ENCODE measurements at places on chromosomes 1 and 21.

GRCh38 chr1:205446828-205447227 lies 9.0 kb downstream of the BLACAT1 start:
- DNase-seq = no peak

DNA sequence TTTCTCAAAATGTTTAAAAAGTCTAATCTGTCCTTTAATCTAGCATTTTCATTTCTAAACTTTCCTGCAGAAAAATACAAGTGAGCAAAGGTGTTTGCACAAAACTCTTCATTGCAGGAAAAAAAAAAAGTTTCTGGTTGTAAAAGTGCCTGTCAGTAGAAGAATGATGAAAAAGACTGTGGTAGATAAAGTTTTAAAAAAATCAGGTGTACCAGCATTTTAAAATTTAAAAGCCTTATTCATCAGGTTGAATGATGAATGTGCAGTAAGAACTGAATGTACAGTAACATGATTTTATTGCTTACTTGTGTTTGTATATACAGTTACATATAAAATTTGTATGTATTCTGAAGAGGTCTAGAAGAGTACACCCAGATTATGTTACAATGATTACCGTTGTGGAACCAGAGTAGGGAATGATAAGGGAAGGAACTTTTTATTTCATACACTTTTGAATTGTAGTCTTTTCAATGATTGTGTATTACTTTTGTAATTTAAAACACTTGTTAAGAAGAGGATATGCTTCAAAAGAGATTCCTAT lies 54.0 kb downstream of the FNBP1L start:
- DNase-seq = no peak

DNA sequence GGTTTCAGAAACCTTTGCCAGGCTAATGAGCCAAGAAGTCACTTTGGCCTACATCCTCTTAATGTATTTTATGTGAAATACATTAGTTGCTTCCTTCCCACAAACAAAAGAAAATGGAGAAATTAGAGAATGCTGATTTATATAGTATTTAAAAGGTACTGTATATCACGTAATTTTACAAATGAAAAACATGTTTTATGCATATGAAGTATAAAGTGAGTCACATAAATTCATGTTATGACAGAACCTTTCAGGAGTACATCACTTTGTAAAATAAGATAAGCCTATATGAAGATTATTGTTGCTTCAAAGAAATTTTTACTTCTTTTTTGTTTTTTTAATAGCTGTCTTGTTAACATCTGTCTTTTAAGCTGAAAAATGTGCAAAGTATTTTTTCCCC lies 4.6 kb downstream of the DR1 start:
- no peak for DNase-seq

DNA sequence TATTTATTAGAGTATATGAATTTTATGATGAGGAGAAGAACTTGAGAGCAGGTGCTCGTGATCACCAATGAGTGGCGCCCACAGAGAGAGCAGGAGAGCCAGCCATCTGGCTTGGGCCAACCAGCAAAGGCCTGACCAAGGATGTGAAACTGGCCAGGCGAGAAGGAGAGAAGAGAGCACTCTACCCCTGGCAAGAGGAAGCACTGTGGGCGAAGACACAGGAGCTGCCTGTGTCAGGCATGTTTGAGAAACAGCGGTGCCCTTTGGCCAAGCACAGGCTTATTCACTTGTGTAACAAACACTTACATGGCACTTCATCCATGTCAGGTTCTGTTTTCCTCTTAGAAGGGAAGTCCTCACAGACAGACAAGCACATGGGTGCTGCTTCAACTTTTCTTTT lies 4.2 kb upstream of the SIPA1L2 start:
- peak; percentile 56 for DNase-seq

GRCh38 chr21:15121655-15122120 lies 56.9 kb upstream of the NRIP1 start:
- peak; percentile 83 for DNase-seq

- DNase-seq = no peak
These were observed 131.0 kb downstream of the CTH start for GRCh38 chr1:70542030-70542429.

DNA sequence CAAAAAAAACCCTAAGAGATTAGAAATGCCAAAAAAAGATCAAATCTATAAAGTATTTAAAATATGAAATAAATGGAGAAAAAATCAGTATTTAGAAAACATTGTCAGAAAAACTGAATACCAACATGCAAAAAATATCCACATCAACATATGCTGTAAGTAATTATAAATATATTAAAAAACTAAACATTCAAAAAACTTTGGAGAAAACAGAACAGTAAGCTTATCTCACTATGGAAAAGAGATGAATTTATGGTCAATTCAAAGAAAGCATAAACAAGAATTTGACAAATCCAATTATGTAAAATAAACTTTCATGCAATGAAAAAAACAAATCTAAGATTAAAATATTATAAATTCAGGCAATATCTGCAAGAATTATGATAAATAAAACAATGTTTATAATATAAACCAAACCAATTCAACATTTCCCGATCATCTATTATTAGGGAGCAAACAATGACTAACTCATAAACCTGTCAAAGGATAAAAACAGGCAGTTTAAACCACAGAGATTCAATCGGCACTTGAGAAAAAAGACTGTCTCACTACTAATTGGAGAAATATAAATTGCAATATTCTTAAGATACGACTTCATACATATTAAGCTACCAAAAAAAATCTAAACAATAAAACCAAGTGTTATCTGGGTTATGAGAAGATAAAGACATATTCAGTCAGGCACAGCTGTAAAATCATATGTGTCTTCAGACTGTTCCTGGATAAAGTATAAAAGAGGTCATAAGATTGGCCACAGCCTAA lies 21.8 kb downstream of the EYA3 start:
- DNase-seq = no peak

DNA sequence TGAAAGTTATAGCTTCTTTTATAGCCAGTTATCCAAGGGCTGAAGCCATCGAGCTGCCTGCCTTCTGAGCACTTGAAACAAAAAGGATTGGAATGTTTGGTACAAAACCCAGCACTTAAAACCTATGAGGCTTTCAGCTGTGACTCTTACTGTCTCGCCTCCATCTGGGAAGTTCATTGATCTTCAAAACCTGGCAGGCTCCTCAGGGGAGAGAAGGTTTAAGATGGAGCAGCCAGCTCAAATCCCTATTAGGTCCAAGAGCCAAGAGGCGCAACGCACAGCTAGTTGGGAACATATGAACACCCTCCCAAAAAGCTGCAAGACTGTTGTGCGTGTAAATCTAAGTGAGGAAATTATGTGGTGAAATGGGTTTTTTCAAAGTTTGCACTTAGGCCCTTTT lies 33.4 kb downstream of the BACE2 start:
- DNase-seq = no peak

- DNase-seq = peak; percentile 84
These were observed 22.5 kb upstream of the SRP9 start for GRCh38 chr1:225754940-225755641.

DNA sequence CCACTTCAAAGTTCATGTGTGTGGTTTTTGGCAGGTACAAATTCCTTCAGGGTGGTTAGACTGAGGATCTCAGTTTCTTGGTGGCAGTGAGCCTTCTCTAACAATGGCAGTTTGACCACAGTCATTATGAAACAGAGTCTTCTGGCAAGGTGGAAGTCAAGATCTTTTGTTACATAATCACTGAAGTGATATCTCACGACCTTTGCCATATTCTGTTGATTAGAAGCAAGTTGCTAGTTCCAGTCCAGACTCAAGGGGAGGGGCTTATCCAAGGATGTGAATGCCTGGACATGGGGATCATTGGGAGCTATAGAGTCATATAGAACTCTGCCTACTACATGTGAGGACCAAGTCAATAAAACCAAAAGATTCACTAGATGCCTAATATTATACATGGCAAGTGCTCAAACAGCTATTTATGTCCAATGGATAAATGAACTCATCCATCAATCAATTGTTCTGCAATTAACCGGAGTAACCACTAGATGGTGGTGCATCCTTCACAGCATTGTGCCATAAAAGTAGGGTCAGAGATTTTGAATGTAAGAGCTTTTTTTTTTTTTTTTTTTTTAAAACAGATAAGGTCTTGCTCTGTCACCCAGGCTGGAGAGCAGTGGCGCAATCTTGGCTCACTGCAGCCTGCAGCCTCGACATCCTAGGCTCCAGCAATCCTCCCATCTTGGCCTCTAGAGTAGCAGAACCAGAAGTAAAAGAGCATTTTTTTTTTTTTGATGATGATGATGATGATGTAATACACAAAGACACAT lies 131.9 kb downstream of the CRB1 start:
- DNase-seq = no peak
